ENCODE measurements at places on chromosomes 2 and 18. TPM values are rescaled to one million over a fixed set of nuclear protein-coding genes. Genes with fewer than 3 reads are reported as not detected.

- no peak for DNase-seq
Observed at GRCh38 chr2:200296118-200296517, 10.4 kb upstream of the SPATS2L start.

GRCh38 chr2:11420671-11421070 is 45.3 kb downstream of the E2F6 start:
- DNase-seq = no peak

DNA sequence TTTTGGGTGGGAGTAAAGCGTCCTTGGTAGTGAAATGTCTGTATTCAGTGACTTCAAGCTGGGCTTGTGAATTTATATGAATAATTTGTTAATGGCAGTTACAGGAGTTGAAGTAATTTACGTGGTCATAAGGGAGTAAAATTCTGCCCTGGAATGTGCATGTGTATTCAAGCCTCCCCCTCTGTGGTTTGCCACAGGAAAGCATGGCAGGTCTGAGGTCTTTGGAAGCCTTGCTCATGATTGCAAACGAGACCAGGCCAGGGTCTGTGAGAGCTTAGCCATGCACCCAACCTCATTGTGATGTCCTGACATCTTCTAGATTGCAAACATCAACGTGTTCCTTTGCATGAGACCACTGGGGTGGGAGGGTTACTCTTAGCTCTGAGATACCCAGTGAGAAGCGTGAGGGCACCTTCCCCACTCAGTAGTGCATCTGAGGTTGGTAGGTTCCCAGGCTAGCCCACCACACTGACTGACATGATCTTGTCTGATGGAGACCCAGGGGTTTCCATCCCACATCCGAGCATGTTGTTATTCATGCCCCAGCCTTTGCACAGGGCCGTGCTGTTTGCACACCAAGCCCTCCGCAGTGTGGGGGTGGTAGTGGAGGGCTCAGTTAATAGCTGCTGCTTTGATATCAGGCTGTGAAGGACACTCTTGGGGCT is 216.5 kb downstream of the KLHL29 start:
- no peak for DNase-seq

- no peak for DNase-seq
Observed at GRCh38 chr18:79687806-79688205, 8.2 kb downstream of the CTDP1 start.

- DNase-seq = no peak
Observed at GRCh38 chr2:54767921-54768320, 44.5 kb downstream of the EML6 start.

- no peak for DNase-seq
Observed at GRCh38 chr2:133345638-133346037, 222.6 kb downstream of the NCKAP5 start.

GRCh38 chr18:79487183-79487800 is 91.6 kb downstream of the NFATC1 start:
- DNase-seq = no peak

Gene ZNF521
- 9.3 TPM for polyA plus RNA-seq

Gene ABCG8
- polyA plus RNA-seq = 24.3 TPM

All from large intestine (tissue), 12 donors.